ENCODE measurements at places on chromosomes 12 and 14.

DNA sequence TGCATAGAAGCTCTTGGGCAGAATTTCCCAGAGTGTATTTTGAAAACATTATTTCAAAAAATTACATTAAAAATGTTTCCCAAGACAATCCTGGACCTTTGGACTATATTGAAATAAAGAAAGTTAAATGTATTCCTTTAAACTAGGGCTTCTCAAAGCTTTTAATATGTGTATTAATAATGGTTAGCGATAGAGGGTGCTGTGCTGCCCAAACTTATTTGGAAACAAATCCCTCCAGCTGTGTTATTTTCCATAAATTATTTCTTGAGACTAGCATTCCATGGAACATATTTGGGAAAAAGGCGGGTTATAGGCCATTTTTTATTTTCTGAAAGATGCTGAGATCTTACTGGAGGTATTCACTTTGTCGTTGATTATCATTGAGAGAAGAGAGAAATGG lies 397.8 kb upstream of the MIS18BP1 start:
- no peak overlapping the region for H3K27ac ChIP-seq
- DNase-seq: no peak
- no peak overlapping the region for H3K4me3 ChIP-seq
- H3K36me3 ChIP-seq: no peaks in the 10 kb centered on the region
- H3K27me3 ChIP-seq: no peaks in the 10 kb centered on the region

DNA sequence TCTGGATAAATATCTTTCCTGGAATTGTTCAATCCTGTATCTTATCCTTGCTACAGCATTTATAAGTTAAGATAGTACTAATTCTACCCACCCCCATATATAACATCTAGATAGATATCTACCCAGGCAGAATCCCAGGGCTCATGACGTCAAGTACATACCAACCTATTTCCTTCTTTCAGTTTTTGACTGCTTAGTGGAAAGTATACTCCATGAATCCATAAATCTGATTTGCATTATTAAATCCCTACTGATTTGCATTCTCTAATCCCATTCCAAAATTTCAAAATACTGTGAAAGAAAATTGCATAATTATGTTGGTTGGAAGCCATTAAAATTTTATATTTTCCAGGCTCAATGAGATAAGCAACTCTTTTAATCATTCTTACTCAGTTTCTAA lies 111.7 kb downstream of the KITLG start:
- H3K4me3 ChIP-seq: no peak overlapping the region
- H3K27me3 ChIP-seq: no peaks in the 10 kb centered on the region
- no peak for DNase-seq
- no peak overlapping the region for H3K27ac ChIP-seq
- H3K4me1 ChIP-seq: no peaks in the 10 kb centered on the region

- H3K4me1 ChIP-seq: peaks cover 11% of the 10 kb centered on the region
- DNase-seq: peak; percentile 40
- H3K4me3 ChIP-seq: no peak overlapping the region
- H3K27ac ChIP-seq: no peak overlapping the region
Observed at GRCh38 chr12:57031138-57031725, 14.9 kb upstream of the TAC3 start.

- H3K27ac ChIP-seq: no peak overlapping the region
- H3K4me3 ChIP-seq: no peak overlapping the region
- H3K4me1 ChIP-seq: no peaks in the 10 kb centered on the region
Observed at GRCh38 chr12:80798281-80798680, 81.6 kb downstream of the MYF5 start.

DNA sequence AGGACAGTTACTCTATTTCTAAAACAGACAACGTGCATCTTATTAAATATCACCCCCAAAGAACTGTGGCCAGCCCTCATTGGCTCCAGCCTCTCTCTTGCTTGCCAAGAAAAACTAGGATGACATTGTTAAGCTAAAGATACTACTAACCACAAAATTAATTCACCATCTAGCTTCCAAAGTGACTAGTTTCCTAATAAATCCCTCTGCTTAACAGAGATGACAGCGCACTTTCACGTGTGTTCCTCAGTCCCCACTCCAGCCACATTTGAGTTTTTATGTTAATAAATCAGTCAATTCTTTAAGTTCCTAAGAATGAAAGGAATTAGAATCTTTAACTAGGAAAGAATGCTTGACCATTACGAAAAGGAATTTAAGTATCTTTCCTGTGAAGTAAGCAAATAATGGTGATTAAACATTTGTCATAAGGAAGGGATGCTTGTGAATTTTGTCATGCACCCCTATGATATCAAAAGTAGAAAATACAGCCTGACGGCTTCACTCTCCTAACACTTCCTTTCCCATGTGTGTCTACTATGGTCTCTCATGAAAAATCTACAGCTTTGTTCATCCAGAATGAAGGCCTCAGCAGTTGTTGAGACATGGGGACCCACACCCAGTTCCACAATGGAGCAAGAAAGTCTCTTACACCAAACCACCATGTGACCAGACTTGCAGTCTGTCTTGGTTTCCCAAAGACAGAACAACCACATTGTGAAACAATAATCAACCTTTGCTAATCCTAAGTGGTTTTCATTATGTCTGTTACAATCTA lies 8.1 kb downstream of the CORO1C start:
- peak; percentile 96 for DNase-seq
- H3K4me3 ChIP-seq: peak overlapping the region; percentile 60
- H3K4me1 ChIP-seq: peaks cover 77% of the 10 kb centered on the region

DNA sequence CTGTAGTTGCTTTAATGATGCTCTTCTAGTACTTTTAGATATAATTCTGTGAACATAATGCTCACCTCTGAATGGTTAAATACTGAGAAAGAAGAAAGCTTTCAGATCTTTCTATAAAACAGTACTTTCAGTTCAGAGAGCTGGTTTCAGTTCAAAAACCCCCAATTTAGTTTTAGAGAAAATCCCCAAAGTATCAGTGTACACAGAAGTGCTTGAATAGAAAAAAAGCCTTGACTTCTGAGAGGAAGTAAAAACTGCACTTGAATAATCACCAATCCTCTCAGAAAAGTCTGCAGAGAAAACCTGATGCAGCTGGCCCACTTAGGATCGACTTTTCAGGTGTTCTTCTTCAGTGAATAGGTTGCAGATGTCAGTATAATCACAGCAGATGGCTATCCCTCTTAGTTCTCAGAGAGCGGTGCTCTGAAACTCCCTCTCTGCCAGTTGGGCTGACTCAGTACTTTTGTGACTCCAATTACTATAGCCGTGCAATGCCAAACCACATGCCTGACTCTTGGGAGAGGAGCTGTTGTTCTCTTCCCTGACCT lies 616.3 kb downstream of the LRFN5 start:
- no peak overlapping the region for H3K4me3 ChIP-seq
- H3K27ac ChIP-seq: no peak overlapping the region
- H3K4me1 ChIP-seq: no peaks in the 10 kb centered on the region
- no peaks in the 10 kb centered on the region for H3K27me3 ChIP-seq
- no peaks in the 10 kb centered on the region for H3K36me3 ChIP-seq

GRCh38 chr12:52392465-52393007 lies 7.1 kb upstream of the KRT84 start:
- H3K36me3 ChIP-seq: no peaks in the 10 kb centered on the region
- no peak overlapping the region for H3K27ac ChIP-seq
- no peak overlapping the region for H3K4me3 ChIP-seq
- H3K4me1 ChIP-seq: no peaks in the 10 kb centered on the region
- no peaks in the 10 kb centered on the region for H3K27me3 ChIP-seq
- DNase-seq: no peak

DNA sequence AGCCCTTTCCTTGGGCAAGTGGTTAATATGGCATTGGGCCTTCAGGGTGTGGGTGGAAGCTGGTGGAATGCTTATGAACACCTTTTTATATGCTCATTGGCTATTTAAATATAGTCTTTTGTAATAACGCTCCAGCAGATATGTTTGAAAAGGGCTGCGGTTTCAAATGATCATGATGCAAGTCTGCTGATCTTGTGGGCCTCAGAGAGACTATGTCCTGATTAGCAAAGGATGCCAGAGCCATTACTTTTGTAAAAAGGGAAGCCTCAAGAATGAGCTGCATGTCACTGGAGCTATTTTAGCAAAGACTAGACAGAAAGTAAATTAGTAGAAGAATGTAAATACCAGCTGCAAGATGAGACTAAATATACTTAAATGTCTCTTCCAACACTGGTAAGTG lies 200.5 kb downstream of the GXYLT1 start:
- no peaks in the 10 kb centered on the region for H3K4me1 ChIP-seq
- no peak overlapping the region for H3K4me3 ChIP-seq
- DNase-seq: no peak
- H3K27me3 ChIP-seq: no peaks in the 10 kb centered on the region
- H3K36me3 ChIP-seq: no peaks in the 10 kb centered on the region

- no peaks in the 10 kb centered on the region for H3K27me3 ChIP-seq
- no peaks in the 10 kb centered on the region for H3K4me1 ChIP-seq
- DNase-seq: no peak
- H3K27ac ChIP-seq: no peak overlapping the region
- H3K36me3 ChIP-seq: no peaks in the 10 kb centered on the region
Observed at GRCh38 chr12:91687052-91688017, 458.3 kb downstream of the BTG1 start.

GRCh38 chr12:120095736-120096135 lies 20.8 kb downstream of the RAB35 start:
- no peak for DNase-seq
- H3K36me3 ChIP-seq: peaks cover 61% of the 10 kb centered on the region
- H3K27ac ChIP-seq: no peak overlapping the region
- no peak overlapping the region for H3K4me3 ChIP-seq
- no peaks in the 10 kb centered on the region for H3K4me1 ChIP-seq

GRCh38 chr14:63928744-63929174 lies 76.0 kb downstream of the SYNE2 start:
- no peaks in the 10 kb centered on the region for H3K27me3 ChIP-seq
- H3K4me1 ChIP-seq: no peaks in the 10 kb centered on the region
- no peak for DNase-seq
- H3K27ac ChIP-seq: no peak overlapping the region
- no peaks in the 10 kb centered on the region for H3K36me3 ChIP-seq
- no peak overlapping the region for H3K4me3 ChIP-seq

- H3K36me3 ChIP-seq: no peaks in the 10 kb centered on the region
- no peaks in the 10 kb centered on the region for H3K27me3 ChIP-seq
- no peak for DNase-seq
- H3K4me1 ChIP-seq: no peaks in the 10 kb centered on the region
- H3K27ac ChIP-seq: no peak overlapping the region
- no peak overlapping the region for H3K4me3 ChIP-seq
Observed at GRCh38 chr12:128190052-128190451, 76.9 kb upstream of the TMEM132C start.

DNA sequence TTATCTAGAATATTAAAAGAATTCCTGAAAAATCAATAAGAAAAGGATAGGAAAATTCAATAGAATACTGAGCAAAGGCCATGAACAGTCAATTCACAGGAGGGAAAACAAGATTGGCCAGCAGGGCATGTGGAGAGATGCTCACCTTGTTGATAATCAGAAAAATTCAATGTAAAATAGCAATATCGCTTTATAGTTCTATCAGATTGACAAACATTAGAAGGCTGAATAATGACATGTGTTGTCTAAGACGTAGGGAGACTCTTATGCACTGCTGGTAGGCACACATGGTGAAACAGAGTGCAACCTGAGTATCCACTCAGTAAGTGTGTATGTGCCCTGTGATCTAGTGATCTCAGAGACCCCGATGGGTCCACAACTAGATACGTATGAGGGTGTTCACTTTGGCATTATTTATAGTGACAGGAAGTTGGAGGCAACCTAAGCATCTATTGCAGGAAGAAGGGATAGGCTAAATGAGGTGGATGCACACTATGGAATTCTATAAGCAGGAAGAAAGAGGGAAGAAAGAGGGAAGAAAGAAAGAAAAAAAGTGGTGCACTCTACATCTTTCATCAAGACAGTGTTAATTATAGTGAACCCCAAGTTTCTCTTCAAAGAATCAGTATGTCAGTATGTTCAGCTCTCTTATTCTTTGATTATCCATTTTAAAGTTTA lies 3.8 kb upstream of the ANKRD33 start:
- H3K27ac ChIP-seq: no peak overlapping the region
- H3K4me1 ChIP-seq: peaks cover 55% of the 10 kb centered on the region
- no peaks in the 10 kb centered on the region for H3K27me3 ChIP-seq
- no peak overlapping the region for H3K4me3 ChIP-seq

GRCh38 chr14:96252999-96253539 lies 2.9 kb upstream of the BDKRB1 start:
- H3K4me1 ChIP-seq: peaks cover 15% of the 10 kb centered on the region
- no peak for DNase-seq
- no peaks in the 10 kb centered on the region for H3K36me3 ChIP-seq
- H3K27ac ChIP-seq: no peak overlapping the region
- no peaks in the 10 kb centered on the region for H3K27me3 ChIP-seq

DNA sequence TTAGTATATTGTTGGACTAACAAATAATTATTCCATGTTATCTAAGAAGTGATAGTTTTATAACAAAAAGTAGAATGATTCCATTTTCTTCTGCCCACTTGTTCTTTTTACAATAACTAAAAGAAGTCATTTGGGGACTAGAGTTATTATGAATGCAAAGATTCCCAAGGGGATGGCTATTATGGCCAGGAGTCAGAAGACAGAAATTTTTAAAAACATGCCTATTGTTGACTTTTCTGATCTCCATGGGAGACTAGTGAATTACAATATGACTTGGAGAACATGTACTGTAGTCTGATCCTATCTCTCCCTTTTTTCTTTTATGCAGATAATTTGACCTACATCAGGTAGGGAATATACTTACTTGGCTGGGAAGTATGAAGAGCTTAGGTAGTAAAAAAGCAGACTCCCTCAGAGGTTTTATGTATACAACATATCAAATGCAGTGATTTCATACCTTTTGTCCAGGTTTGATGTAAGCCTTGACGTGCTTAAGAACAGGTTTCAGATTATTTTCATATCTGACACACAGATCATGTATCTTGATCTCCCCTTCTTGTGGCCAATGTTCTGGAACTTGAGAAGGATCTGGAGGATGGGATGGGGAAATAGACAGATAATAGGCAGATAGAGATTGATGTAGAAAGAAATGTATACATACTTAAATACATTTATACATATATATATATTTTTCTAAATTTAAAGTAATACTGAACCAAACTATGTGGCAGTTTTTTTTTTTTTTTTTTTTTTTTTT lies 41.0 kb upstream of the KCNJ8 start:
- no peaks in the 10 kb centered on the region for H3K36me3 ChIP-seq
- H3K4me1 ChIP-seq: no peaks in the 10 kb centered on the region
- H3K27me3 ChIP-seq: no peaks in the 10 kb centered on the region

- H3K27me3 ChIP-seq: peaks cover 6% of the 10 kb centered on the region
- DNase-seq: no peak
- H3K4me1 ChIP-seq: peaks cover 38% of the 10 kb centered on the region
- no peak overlapping the region for H3K4me3 ChIP-seq
Observed at GRCh38 chr12:4114986-4115385, 158.6 kb upstream of the CCND2 start.

GRCh38 chr12:110742096-110742717 lies 484 bp downstream of the PPP1CC start:
- H3K27me3 ChIP-seq: no peaks in the 10 kb centered on the region
- H3K36me3 ChIP-seq: peaks cover under 1% of the 10 kb centered on the region
- peak overlapping the region; percentile 95 for H3K4me3 ChIP-seq
- H3K4me1 ChIP-seq: peaks cover 45% of the 10 kb centered on the region
- DNase-seq: peak; percentile 3

GRCh38 chr12:83389237-83389996 lies 702.7 kb downstream of the TMTC2 start:
- DNase-seq: no peak
- H3K4me3 ChIP-seq: no peak overlapping the region
- H3K36me3 ChIP-seq: no peaks in the 10 kb centered on the region
- H3K27me3 ChIP-seq: no peaks in the 10 kb centered on the region
- H3K4me1 ChIP-seq: no peaks in the 10 kb centered on the region

- no peak for DNase-seq
- no peak overlapping the region for H3K27ac ChIP-seq
- no peaks in the 10 kb centered on the region for H3K36me3 ChIP-seq
Observed at GRCh38 chr12:126998747-126999285, 1268.2 kb upstream of the TMEM132C start.

Data from CD14-positive monocyte (primary cell).